Temporal lobe (tissue), 4 donors: ENCODE measurements at places on chromosomes 2 and 18. TPM values are rescaled to one million over a fixed set of nuclear protein-coding genes. Genes with fewer than 3 reads are reported as not detected.

DSC1 gene
- 0.25 TPM for total RNA-seq

FLACC1 gene
- total RNA-seq, result 3.0 TPM

MYOM1 gene
- 1.5 TPM for total RNA-seq

CPLX4 gene
- under 0.01 TPM for total RNA-seq

VAMP5 gene
- 3.4 TPM for total RNA-seq
